ENCODE measurements at places on chromosomes 2 and 18.

GRCh38 chr2:112149866-112150435, 11.8 kb downstream of the FBLN7 start:
- DNase-seq, result no peak

DNA sequence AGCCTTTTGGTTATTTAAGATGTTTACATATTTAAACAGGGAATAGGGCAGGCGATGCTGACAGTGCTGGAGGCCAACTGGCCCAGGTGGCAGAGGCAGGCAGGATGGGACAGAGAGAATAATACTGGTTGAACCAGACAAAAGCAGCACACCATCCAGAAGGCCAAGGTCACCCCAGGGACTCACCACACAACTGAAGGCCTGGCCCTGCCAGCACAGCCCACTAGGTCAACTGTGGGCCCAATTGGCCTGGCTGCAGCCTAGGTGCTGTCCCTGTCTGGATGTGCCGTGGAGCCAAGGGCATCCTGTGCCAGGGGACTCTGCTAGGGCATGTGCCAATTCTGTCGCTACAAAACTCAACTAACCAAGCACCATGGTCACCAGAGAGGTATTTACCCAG, 69.2 kb downstream of the RNF152 start:
- no peak for DNase-seq

- no peak for DNase-seq
These were observed 91.7 kb upstream of the MBOAT2 start for GRCh38 chr2:9095226-9095625.

GRCh38 chr2:102033031-102033749, 41.4 kb downstream of the IL1R2 start:
- DNase-seq, result peak; percentile 17

GRCh38 chr2:143852759-143853158, 667.2 kb downstream of the ZEB2 start:
- no peak for DNase-seq

- no peak for DNase-seq
These were observed 109.7 kb upstream of the ARL5A start for GRCh38 chr2:151937966-151938365.

GRCh38 chr2:231940795-231941194, 14.6 kb upstream of the NPPC start:
- DNase-seq, result no peak

DNA sequence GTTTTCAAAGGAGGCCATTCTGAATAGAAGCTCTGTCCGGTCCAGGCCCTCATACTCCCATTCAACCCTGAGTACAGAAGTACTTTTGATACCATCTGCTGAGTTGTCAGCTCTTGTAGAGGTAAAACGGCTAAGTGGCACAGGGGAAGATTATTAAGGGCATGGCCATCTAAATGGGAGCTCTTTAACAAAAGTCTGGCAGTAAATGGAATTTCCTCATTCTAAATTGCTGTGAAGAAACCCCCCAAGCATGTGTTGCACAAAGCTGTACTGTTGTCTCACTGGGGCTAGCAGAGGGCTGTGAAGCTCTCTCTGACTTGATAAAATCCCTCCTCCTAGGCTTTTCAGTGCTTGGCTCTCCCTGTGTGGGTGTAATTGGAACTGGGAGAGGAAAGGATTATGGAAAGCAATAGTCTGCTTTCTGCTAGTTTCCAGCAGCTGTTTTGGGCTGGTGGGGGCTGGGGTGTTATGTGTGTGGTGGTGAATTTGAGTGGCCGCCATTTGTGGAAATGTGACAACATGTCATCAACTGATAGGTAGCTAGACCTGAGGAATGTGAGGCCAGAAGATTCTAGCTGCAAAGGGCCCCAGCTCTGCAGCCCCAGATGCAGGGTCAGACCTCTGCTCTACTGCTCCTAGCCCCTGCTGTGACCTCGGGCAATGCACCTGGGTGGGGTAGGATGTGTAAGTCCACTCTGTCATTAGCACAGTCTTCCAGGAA, 65.1 kb downstream of the MAP4K4 start:
- DNase-seq, result no peak

GRCh38 chr2:136059036-136059472, 58.9 kb downstream of the CXCR4 start:
- no peak for DNase-seq

- DNase-seq, result no peak
These were observed 398.0 kb upstream of the CDH20 start for GRCh38 chr18:60935041-60935910.

- no peak for DNase-seq
These were observed 498.5 kb downstream of the EIPR1 start for GRCh38 chr2:2879071-2879470.

GRCh38 chr2:127095367-127095641, 11.7 kb downstream of the BIN1 start:
- no peak for DNase-seq

DNA sequence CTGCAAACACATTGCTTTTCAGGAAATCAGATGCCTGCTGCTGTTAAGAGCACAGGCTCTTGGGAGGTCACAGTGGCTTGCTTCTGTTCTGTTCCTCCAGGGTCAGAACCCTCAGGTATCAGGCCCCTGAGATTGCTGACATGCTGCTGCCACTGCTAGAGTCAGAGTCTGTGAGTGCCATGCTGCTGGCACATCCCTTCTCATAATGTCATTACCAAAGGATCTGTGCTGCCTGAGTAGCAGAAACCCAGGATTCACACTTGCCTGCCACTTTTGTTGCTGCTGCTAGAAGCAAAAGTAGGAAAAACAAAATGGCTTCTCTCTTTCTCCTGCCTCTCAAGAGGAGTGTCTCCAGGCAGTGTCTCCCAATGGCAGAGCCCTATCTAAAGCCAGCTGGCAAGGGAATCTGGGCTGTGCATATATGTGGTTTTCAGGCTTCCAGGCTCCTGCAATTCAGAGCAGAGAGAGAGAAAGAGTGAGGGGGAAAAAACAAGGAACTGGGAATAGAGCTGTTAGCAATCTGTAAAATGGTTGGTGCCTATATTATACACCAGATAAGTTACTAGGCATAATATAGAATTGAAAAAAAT, 180.3 kb downstream of the MYCN start:
- DNase-seq, result no peak

DNA sequence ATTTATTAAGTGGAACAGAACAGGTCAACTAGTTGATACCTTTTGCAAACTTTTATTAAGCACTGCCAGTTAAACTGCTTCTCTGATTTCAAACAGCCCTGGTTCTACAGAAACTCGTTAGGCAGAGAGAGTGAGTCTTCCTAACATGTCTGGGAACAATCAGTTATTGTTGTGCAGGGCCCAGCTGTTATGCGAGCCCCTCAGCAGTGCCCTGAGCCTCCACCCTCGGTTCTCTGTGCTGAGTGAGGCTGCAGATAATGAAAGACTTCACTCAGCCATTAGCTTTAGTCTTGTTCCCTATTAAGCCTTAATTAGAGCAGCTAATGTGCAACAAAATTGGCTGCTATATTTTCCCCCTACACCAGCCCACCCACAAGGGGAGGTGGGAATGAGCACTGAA, 39.6 kb downstream of the KCTD18 start:
- no peak for DNase-seq

GRCh38 chr18:56460581-56460980, 177.8 kb downstream of the TXNL1 start:
- DNase-seq, result no peak

DNA sequence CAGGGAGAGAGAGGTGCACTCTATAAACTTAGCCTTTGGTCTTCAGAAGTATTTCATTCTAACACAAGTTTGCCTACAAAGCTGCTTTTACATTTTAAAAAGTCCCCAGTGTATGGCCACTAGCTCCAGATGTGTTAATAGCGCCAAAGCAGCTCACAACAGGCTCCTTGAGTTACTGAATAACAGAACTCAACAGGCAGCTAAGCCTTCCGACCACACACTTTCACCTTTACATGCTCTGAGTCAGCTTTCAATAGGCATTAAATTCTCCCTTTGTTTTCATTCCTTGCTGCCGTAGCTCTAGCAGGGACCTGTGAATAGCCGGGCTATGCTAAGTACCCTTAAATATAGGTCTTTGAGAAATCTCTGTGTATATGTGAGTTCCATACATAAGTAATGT, 262.8 kb upstream of the PARD3B start:
- DNase-seq, result no peak

DNA sequence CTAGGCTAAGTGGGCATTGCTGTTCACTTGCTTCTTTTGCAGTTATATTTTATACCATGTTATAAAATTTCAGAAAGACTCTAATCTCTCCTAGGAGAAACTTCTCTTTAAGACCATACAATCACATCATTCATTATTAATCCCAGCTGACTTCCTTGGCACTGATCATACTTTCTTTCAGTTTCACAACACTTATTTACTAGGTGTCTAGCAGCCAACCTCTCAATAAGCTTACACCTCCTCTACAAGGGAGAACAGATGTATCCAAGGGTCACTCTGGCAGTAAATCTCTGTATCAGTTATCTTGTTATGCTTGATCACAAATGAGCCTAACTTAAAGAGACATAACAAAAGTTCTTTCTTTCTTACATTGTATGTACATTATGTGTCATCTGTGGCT, 69.8 kb upstream of the EPB41L5 start:
- no peak for DNase-seq

- DNase-seq, result no peak
These were observed 327.4 kb downstream of the RND3 start for GRCh38 chr2:150160058-150160457.

DNA sequence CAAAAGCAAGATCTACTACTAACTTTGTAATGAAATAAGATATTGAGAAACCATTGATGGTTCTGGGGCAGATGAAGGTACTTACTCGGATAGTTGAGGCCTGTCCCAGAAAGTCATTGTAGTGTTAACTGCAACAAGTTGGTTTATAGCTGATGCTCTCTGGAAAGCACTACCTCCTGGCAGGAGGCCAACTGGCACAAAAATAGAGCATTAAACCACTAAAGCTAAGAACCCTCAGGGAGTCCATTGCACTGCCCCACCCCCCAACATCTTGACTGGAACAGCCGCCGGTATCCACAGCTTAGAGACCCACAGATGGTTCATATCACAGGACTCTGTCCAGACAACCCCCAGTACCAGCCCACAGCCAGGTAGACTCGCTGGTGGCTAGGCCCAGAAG, 552.5 kb upstream of the CRIM1 start:
- DNase-seq, result no peak

DNA sequence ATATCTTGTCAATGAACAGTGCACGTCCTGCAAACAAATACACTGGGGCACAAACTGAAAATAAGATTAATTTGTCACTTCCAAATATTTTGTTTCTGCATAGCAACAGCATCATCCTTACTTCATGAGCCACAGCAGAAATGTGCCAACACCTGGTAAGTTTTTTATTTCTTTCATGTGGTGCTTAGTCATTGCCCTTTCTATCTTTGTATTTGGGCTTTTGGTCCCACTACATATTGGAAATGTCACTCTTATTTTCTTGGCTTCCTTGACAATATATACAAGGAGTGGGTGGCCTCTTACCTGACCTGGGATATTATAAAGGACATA, 208.0 kb downstream of the RBM43 start:
- DNase-seq, result no peak

GRCh38 chr2:219946529-219946928, 319.1 kb downstream of the SLC4A3 start:
- no peak for DNase-seq

- DNase-seq, result no peak
These were observed 52.9 kb downstream of the REL start for GRCh38 chr2:60934165-60934722.

DNA sequence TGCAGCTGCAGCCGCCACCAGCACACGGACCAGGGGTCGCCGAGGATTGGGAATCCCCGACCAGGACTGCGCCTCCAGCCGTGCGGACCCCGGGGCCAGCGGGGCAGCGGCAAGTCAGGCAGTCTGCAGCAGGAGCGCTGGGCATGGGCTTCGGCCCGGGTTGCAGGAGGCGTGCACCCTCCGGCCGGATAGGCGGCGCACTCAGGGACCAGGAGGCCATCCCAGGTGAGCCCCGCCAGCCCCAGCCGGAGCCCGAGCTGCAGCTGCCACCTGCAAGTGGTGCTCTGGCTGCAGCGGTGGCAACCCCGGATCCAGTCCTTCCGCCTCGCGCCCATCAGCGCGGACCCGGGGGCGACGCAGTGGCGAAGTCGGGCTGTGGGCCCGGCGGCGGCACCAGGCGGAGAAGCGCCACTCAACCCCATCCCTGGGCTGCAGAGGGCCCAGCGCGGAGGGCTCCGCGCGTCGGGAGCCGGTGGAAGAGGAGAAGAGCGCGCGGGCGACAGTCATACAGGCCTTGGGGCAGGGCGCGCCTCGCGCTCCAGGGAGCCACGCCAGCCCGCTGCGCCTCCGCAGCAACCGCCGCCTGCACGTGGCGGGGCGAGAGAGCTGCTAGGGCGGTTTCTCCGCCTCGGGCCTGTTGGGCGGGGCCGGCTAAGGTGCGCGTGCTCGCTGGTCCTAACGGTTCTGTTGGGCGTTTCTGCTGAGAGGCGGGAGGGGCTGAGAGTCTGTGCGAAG, 73.8 kb downstream of the RPIA start:
- DNase-seq, result peak; percentile 28

DNA sequence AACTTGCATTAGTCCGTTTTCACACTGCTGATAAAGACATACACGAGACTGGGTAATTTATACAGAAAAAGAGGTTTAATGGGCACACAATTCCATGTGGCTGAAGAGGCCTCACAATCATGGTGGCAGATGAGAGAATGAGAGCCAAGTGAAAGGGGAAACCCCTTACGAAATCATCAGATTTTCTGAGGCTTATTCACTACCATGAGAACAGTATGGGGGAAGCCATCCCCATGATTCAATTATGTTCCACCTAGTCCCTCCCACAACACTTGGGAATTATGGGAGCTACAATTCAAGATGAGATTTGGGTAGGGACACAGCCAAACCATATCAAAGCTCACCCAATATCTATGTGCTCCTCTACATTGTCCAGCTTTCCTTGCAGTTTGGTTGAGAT, 16.0 kb upstream of the SERPINE2 start:
- DNase-seq, result no peak

GRCh38 chr18:45663403-45664045, 48.2 kb downstream of the SLC14A2 start:
- DNase-seq, result no peak

- no peak for DNase-seq
These were observed 59.8 kb downstream of the SOX11 start for GRCh38 chr2:5751873-5752482.

DNA sequence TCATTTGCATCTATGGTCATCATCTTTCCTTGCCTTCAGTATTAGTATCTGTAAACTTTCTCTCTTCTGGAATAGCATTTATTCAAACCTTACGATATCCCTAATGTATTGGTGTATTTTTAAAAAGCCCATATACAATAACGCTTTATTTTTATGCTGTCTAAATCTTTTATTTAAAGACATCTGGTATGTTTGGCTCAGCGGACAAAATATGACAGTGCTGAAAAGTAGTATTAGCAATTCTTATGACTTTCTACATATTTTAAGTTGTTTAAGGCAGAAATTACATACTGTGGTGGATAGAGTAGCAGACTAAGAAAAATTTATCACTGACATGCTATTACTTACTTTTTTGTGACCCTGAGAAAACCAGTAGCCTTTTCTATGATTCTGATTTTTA, 41.8 kb upstream of the SLC4A10 start:
- DNase-seq, result no peak

DNA sequence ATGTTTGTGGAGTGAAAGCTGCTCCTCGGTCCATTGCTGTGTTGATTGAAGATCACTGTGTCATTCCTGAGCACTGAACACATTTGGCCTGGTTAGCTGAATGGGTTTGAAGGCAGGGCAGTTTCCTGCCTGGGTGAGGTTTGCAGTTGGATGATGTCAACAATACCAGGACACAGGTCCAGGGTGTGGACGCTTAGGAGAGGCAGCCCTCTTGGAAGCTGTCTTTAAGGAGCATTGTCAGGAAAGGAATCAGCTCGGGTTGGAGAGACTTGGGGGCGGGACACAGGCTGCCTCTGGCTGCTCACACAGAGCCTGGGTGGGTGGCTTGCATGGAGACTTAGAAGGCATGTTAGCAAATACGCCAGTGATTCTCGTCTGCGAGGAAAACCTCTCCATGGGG, 237.7 kb downstream of the SEPTIN10 start:
- no peak for DNase-seq

GRCh38 chr2:66566726-66567399, 131.9 kb downstream of the MEIS1 start:
- DNase-seq, result no peak

Data from CD4-positive, alpha-beta T cell treated with Interleukin-21 for 1 hour (primary cell).